ENCODE measurements at places on chromosomes 1 and 21. TPM values are rescaled to one million over a fixed set of nuclear protein-coding genes. Genes with fewer than 3 reads are reported as not detected.

SLC26A9 gene
- total RNA-seq, result not detected

ZNF695 gene
- 0.18 TPM for total RNA-seq

DNTTIP2 gene
- total RNA-seq, result 52.1 TPM

TAL1 gene
- total RNA-seq, result 13.6 TPM

ALDH4A1 gene
- 13.0 TPM for total RNA-seq

RXRG gene
- 11.9 TPM for total RNA-seq
